ENCODE measurements at places on chromosomes 13 and 19.

GRCh38 chr19:38650911-38651584, 3.6 kb downstream of the ACTN4 start:
- DNase-seq, result no peak

DNA sequence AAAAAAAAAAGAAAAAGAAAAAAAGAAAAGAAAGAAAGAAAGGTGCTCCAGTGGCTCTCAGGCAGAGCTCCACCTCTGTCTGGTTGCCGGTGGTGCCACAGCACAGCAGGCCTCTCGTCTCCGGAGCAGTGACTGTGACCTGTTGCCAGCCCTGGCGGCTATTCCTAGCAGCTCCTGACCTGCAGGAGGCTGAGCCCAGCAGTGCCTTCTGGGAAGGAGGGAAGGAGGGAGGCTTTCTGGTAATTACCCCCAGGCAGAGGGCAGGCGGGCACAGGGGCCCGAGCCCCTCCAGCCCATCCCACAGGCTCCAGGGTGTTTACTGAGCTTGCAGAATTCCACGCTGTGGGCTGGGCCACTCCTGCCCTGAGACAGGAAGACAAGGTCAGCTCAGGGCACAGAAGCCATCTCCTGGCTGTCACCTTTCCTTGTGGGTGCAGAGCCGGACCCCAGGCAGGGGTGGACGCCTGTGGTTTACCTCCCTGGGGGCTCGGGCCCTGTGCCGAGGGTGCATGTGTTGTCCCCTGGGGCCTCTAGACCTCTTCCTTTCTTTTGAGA, 77.9 kb downstream of the GNG7 start:
- peak; percentile 49 for DNase-seq

- DNase-seq, result no peak
Observed at GRCh38 chr13:96540670-96541069, 450.8 kb downstream of the HS6ST3 start.

DNA sequence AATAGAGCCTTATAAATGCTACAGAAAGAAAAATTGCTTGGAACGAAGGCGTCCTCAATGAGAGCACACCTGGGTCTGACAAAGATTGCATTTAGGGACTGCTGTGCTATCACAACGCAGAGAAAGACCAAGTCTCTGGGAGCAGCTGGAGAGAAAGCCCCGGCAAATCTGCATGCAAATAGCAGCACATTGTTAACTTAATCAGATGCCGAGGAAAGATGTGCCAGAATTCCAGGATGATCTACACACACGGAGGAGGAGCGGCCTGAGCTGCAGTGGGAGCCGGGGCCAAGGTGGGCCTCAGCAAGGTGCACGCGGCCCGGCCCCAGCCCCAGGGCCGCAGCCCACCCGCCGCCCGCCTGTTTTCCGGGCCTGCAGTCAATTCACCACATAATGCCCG, 1.4 kb downstream of the ZNF536 start:
- DNase-seq, result no peak

DNA sequence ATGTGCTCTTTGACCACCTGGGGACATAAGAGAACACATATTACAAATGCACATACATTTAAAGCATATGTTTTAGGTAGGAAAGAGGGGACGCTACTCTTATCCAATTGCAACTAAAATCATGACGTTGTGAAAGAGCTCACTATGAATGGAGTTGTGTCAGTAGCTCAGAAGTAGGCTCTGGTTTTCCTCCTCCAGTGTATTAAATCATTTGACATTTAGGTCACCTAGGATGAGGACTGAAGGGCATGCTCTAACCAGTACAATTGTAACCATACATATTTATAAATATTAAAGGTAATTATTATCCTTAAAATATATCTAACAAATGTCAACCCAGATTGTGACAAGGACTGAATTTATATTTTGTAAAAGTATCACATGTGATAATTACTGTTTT, 389.0 kb downstream of the KLF12 start:
- no peak for DNase-seq

DNA sequence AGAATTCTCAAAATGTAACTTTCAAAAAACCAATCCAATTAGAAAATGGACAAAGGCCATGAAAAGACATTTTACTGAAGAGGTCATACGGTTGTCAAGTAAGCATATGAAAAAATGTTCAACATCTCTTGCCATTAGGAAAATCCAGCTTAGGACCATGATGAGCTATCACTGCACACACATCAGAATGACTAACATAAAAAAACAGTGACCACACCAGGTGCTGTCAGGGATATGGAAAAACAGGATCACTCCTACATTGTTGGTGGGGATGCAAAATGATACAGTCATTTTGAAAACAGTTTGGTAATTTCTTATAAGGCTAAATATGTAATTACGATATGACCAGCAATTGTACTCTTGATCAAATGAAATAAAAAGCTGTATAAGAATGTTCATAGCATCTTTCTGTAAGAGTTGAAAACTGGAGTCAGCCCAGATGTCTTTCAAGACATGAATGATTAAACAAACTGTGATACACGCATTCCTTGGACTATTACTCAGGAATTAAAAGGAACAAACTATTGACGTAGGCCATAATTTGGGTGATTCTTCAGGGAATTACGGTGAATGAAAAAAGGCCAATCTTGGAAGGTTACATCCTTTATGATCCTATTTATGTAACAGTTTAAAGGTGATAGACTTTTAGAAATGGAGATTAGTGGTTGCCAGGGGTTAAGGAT, 26.9 kb upstream of the RCBTB2 start:
- no peak for DNase-seq

- no peak for DNase-seq
Observed at GRCh38 chr13:79402074-79402635, 3.9 kb downstream of the RBM26 start.

DNA sequence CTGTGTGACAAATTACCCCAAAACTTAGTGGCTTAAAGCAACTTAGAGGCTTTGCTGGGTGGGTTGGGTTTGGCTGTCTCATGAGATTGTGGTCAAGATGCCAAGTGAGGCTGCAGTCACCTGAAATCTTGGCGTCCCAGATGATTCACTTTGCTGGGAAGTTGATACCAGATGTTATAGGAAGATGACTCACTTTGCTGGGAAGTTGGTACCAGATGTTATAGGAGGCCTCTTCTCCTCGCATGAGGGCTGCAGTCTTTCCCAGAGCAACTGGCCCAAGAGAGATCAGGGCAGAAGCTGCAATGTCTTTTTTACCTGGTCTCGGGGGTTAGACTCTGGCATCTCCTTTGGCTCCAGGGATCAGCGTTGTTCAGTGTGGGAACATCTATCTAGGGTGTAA, 16.8 kb downstream of the TEX29 start:
- DNase-seq, result no peak

DNA sequence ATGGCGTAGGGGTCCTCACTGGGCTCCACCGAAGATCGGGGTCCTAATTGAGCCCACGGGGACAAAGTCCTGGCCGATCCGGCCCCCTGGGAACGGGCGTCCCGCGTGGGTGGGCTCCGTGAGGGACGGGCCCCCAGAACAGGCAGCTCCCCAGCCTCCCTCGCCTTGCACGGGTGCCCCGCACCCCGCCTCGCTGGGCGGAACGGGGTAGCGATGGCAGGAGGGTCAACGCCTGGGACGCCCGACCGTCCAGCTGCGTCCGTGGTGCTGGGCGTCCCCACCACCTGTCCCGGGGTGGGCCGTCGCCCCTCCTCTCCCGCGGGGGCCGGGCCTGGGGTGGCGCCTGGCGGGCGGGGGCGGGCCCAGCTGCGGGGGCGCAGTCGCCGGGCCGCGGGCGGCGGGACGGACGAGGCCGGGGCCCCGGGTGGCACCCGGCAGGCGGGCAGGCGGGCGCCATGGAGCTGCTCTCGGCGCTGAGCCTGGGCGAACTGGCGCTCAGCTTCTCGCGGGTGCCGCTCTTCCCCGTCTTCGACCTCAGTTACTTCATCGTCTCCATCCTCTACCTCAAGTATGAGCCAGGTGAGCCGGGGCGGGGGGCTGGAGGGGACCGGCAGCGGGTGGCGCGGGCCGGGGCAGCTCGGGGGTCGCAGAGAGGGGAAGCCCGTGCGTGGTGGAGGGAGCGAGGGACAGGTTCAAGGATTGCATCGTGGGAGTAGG, at the start of gene TMEM38A:
TSS of gene TMEM38A (plus strand) at position 377 of the 717 bp plus-strand sequence. CDS start at position 456, 79 bp downstream.
- DNase-seq, result peak; percentile 52

DNA sequence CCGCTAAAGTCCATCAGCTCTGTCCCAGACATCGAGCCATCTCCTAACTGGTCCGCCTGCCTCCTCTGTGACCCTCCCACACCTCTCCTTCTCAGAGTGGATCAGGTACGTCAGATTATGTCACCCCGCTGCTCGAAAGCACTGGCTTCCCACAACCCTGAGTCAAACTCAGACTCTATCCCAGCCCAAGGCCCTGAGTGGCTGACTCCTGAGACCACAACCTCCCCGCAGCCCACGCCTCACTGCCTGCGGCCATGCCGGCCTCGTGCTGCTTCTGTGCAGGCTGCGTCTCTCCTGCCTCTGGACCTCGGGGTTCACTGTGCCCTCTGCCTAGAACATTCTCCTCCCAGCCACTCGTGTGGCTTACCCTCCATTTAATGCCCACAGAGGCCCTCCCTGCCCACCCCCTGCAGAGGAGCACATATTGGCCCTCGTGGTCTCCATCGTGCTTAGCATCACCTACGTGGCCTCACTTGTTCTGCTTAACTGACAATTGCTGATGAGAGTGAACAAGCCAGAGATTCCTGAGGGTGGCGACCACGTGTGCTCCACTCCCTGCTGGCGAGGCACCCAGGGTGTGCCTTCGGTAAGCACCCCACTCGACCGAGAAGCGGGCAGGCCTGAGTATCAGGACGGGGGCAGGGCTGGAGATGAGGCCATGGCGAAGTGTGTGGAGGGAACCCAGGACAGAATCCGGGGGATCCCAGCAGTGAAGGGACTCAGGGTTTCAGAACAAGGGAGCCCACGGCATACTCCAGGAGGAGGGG, 13.5 kb upstream of the FKRP start:
- DNase-seq, result no peak

DNA sequence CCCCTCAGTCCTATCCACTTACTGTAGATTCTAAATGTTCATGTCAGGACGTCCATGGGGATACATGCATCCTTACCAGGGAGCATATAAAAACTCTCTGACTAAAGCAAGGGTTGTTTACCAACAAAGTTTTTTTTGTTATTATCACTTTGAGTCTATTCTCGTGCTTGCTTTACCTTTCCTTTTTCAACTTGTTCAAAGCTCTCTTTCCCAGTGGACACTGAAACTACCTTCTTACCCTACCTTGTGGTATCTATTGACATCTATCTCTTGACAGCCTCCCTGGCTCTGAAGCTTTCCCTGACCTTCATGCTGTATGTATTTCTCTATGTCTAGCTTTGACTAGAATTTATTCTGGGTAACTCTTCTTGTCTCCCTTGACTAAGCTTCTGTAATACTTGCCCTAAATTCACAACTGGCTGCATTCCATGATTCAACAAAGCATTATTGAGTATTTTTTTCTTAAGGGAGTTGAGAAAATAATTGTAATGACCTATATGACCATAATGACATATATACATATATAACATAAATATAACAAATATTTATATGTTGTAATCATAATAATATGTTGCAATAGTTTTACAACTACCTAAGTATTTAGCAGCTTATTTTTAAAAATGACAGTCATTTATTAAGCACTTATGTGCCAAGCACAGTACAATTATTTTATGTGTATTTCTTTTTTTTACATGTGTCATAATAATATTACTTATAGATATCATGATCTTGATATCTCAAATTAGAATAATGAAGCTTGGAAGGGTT, 403.4 kb upstream of the SPRY2 start:
- no peak for DNase-seq

DNA sequence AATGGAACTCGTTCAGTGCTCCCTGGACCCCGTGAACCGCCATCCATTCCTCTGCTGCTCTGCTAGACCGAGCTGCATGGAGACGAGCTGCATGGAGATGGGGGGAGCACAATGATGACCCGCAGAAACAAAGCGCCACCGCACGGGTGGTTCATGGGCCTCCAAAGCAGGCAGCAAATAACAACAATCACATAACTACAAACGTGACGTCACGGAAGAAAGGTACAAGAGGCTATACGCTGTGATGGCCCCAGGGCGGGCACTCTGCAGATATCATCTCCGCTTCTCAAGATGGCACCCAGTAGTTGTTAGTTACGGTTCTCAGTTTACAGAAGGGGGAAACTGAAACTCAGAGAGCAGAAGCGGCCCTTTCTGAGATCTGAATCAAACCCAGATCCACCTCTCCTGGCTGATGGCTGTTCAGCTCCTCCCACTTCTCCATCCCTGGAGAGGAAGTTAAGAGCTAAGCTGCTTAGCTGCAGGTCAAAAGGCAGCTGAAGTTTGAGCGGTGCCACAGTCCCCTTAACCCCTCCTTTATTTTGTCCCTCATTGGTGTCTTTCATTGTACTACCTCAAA, 1.7 kb downstream of the ATP13A1 start:
- DNase-seq, result peak; percentile 77

DNA sequence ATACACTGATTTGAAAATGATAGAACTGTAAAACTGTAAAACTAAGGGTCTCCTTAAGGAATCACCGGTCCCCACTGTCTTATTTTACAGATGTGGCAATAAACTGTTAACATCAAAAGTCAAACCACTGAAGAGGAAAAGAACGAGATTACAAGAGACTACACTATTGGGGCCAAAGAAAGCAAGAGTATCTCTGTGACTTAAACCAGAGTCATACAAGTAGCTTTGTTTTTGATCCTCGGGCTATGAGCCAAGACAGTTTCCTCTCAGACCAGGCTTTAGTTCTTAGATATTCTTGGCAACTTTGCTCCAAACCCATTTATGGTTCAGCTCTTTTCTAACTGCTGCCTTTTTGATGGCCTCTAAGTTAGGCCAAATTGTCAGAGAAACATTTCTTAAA, 113.8 kb downstream of the TBC1D4 start:
- DNase-seq, result no peak

DNA sequence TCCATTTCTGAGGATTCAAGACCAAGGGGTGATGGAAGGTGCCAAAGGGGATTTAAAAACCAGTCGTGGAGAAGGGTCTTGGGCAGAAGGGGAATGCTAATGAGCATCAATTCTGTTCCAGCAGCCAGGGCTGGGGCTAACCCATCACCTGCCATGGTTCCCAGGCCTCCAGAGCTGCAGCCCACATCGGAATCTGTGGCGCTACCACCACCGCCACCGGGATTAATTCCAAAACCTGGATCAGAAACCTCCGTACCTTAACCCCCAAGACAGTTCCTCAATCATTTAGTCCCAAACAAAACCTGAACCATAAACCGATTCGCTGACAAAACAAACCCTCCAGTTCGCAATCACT, 583 bp downstream of the ZNF615 start:
- no peak for DNase-seq

DNA sequence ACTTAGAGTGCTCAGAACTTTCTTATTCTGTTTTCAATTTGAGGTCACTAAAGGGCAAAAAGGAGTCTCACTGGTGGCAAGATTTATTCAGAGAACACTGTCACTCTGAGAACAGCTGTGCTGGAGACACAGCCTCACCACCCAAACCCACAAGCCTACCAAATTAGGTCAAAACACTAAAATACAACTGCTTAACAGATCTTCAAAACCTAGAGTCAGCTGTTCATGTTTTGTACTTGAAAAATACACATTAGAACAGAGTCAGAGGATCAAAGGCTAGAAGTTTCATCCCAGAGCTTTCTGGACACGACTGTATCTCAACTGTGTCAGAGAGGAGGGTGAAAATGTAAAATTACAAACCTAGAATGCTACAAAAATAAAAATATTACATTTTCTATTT, 89.3 kb downstream of the MIPEP start:
- DNase-seq, result no peak

- DNase-seq, result peak; percentile 8
Observed at GRCh38 chr13:113852536-113853517, 11.0 kb downstream of the GAS6 start.
